Liver (tissue), 10 donors: ENCODE measurements at places on chromosomes 4 and X. TPM values are rescaled to one million over a fixed set of nuclear protein-coding genes. Genes with fewer than 3 reads are reported as not detected.

Gene CACNA1F
- total RNA-seq: not detected

Gene OTC
- total RNA-seq: 67.9 TPM

Gene SYTL4
- total RNA-seq: 5.2 TPM

Gene MAP7D2
- 1.5 TPM for total RNA-seq

Gene HAND2
- total RNA-seq: 2.1 TPM

Gene MAGEH1
- total RNA-seq: 11.8 TPM

Gene XAGE3
- not detected for total RNA-seq

Gene TLR10
- 1.9 TPM for total RNA-seq

Gene PWWP3B
- total RNA-seq: 2.2 TPM

Gene FABP2
- 0.79 TPM for total RNA-seq

Gene PDCL2
- total RNA-seq: not detected

DNA sequence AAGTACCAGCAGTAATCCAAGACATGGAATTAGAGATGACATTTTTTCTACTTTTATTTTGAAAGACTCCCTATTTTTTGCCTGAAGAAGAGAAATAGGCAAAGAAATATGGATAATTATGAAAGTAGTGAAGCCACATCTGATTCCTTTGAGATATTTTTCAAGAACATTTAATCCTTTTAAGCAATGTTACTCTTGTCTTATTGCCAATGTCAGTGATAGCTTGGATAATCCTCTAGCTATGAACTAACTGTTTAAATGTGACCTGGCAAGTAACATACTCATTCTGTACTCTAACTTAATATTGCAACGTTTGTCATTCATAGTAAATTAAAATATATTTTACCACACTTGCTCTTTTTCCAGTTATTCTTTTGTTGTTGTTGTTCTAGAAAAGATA, 181.3 kb downstream of the VEGFC start:
- DNase-seq: no peak

GRCh38 chr4:108068442-108068841, 78.8 kb downstream of the HADH start:
- DNase-seq: no peak

DNA sequence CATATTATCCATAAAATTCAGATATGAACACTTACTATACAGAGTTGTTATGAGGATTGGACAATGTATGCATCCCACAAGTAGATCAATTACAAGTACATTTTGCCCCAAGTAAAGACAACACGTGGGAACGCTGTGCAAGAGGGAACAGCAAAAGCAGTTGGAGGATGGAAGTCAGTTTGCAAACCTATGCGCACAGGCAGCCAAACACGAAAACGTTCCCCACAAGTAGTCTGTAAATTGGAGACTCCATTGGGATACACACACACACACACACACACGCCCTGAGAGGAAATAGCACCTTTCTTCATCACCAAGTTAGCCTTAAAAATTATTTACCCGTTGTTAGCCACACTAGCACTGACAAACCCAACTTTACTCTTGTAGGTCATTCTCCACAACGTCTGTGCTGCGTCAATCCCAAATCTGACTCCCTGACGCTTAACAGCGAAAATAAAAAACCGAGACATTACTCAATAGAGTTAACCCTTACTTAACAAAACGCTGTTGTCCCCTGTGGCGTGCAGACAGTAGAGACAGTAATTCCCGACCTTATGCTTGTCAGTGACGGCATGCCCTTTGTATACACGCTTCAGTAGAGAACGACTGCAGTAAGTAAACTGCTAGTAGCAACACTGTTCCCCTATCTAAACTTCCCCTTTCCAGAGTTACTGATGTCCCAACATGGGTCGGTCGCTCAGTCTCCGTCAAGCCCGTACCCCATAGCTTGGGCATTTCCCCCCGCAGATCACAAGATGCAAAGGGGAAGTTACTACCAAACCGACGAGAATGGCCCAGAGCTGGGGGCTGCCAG, 730 bp downstream of the MANBA start:
- DNase-seq: no peak

DNA sequence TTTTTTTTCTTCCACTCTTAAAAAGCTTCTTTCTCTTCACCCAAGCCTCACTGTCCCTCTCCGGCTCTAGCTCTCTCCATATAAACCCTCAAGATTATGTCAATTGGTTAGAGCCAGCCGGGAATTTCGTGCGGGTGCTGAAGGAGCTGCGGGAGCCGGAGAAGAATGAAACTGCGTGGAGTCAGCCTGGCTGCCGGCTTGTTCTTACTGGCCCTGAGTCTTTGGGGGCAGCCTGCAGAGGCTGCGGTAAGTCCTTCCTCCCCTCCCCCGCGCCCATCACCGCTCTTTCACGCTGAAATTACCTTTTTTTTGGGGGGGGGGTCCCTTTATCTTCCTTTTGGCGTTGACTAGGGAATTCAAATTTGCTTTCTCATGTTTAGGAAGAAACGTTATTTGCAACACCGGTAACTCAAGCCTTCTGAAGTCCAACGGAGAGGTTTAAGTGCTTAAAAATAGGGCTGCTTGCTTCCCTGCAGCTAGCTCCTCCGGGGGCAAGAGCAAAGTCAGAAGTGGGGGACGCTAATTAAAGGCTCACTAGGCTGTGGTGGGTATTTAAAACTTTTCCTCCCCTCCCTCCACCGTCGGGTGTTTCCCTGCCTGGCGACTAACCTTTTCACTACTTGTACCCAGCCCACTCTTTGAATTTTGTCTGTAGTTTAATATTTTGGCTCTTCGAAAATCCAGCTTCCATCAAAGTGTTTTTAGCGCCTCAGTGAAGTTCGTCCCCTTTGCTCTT, 491 bp downstream of the COL4A5 start:
- DNase-seq: peak; percentile 34

- DNase-seq: no peak
Measured at GRCh38 chr4:168759959-168760527, 250.0 kb downstream of the CBR4 start.

- no peak for DNase-seq
Measured at GRCh38 chr4:72397314-72397713, 171.7 kb downstream of the ADAMTS3 start.

GRCh38 chr4:24334906-24335305, 249.4 kb downstream of the DHX15 start:
- no peak for DNase-seq

GRCh38 chr4:153522802-153523094, 56.6 kb downstream of the TMEM131L start:
- no peak for DNase-seq

DNA sequence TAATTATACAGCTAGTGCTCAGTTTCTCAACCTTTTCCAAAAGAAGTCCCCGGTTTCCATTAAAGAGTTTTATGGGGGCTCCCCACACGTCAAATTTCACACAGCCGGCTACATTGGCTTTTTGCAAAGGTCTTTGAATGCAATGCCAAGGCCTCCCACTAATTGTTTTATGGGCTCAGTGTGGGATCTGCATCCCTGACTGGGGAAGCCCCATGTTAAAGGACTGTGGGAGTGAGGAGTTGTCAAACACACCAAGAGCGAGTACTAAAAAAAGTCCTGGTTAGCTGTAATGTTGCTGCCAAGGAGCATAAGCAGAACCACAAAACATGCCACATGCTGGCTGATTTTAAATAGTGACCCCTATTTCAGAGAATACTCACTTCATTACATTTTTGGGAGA, 162.6 kb downstream of the BMPR1B start:
- DNase-seq: no peak

GRCh38 chr4:35511851-35512250, 732.5 kb downstream of the ARAP2 start:
- DNase-seq: no peak

- DNase-seq: no peak
Measured at GRCh38 chr4:7694324-7694723, 245.3 kb downstream of the AFAP1 start.

DNA sequence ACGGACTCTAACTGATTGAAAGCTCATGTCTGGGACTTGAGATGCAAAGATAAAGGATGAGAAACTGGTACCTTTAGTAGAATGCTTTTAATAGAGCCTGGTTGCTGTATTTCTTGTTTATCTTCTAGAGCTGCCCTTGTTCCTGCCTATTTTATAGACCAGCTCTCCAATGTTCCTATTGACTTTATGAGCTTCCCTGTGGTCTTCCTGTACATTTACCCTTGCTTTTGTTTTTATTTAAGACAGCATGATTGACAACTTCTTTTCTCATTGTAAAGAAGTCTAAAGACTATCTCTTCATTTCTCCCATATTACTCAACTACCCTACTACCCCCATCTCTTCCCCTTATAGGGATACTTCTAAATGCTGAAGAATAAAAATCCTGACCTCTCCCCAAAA, 174.7 kb downstream of the UGT8 start:
- DNase-seq: no peak

DNA sequence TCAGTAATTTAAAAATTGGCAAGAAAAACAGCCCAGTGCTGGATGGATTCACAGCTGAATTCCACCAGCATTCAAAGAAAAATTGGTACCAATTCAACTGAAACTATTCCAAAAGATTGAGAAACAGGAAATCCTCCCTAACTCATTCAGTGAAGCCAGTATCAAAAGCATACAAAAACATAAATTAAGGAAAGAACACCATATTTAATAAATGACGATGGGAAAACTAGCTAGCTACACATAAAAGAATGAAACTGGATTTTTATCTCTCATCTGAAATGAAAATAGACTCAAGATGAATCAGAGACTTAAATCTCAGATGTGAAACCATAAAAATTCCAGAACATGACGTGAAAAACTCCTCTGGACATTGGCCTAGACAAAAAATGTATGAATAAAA, 516.8 kb upstream of the SPANXN1 start:
- no peak for DNase-seq

DNA sequence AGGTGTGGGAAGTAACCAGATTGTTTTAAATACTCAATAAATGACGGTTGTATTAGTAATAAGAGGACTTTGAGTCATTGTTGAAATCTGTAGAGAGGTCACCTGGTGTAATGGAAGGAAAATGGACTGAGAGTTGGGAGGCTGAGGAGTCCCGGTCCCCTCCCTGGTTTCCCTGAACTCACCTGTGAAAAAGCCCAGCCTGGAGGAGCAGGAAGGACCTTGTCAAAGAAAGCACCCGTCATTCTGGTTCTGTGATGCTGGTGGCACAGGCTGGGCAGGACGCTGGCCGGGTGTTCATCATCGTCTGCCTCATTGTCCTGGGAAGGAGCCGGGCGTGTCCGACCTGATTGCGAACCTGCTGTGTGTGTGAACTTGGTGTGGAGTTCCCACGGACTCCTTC, 70.8 kb downstream of the SORCS2 start:
- DNase-seq: no peak

- DNase-seq: no peak
Measured at GRCh38 chr4:147724468-147725201, 7.3 kb upstream of the ARHGAP10 start.
